CD8-positive, alpha-beta T cell (primary cell): ENCODE measurements at places on chromosomes 6 and 20.

- no peak for DNase-seq
These were observed 59.7 kb downstream of the GPX5 start for GRCh38 chr6:28585335-28585734.

DNA sequence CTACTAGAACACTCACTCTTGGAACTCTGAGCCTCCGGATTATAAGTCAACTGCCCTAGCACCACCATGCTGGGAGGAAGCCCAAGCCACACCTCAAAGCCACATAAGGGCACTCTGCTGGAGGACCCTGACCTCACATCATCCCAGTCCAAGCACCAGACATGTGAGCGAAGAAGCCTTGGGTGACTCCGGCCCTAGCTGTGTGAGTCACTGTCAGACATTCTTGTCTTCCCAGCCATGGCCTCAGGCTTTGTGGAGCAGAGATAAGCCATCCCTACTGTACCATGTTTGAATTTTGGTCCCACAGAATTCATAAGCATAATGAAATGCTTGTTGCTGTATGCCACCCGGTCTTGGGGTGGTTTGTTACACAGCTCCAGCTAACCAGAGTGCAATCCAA, 247.7 kb downstream of the SOD2 start:
- no peak for DNase-seq

GRCh38 chr6:133431031-133431430, 189.9 kb downstream of the EYA4 start:
- DNase-seq, result no peak

GRCh38 chr20:17228624-17229061, 1.8 kb downstream of the PCSK2 start:
- DNase-seq, result no peak

- no peak for DNase-seq
These were observed 4.9 kb downstream of the MTCL3 start for GRCh38 chr6:127514179-127514772.

DNA sequence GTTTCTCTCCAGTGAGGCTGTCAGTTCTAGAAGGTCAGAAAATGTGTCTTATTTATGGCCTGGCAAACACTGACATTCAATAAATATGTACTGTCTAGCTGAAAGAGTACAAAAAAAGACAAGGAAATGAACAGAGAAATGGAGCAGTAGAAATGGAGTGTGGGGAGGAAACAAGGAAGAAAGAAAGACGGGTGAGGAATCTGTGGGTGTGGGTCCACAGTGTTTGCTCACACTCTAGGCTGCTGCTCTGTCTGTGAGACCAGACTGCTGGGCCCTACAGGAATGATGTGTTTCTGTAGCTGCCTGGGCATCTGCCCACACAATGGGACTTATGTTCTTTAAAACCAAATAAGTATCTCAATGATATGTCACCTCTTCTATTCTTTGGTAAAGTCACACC, 114.2 kb downstream of the MOXD1 start:
- DNase-seq, result no peak

GRCh38 chr20:922781-923180, 6.6 kb upstream of the ANGPT4 start:
- DNase-seq, result no peak

- DNase-seq, result no peak
These were observed 45.7 kb upstream of the MCUR1 start for GRCh38 chr6:13859871-13860555.

DNA sequence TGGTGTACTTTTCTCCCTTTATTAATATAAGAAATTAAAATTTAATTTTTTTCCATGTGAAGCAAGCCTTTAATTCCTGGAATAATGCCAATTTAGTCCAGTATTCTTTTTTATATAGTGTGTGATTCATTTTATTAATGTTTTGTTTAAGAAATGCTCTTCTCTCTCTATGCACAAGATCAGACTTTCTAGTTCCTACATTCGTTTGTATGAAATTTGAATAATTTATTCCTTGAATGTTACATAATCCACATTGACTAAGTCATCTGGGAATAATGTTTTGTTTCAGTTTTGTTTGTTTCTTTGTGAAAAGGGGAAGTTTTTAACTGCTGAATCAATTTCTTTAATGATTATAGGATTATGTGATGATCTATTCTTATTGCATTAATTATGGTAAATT, 181.4 kb upstream of the ID4 start:
- DNase-seq, result no peak

GRCh38 chr6:39902786-39903465, 31.3 kb downstream of the MOCS1 start:
- no peak for DNase-seq

GRCh38 chr6:44735630-44735963, 348.1 kb downstream of the CDC5L start:
- DNase-seq, result no peak

- no peak for DNase-seq
These were observed 11.2 kb downstream of the PCIF1 start for GRCh38 chr20:45945678-45946148.

DNA sequence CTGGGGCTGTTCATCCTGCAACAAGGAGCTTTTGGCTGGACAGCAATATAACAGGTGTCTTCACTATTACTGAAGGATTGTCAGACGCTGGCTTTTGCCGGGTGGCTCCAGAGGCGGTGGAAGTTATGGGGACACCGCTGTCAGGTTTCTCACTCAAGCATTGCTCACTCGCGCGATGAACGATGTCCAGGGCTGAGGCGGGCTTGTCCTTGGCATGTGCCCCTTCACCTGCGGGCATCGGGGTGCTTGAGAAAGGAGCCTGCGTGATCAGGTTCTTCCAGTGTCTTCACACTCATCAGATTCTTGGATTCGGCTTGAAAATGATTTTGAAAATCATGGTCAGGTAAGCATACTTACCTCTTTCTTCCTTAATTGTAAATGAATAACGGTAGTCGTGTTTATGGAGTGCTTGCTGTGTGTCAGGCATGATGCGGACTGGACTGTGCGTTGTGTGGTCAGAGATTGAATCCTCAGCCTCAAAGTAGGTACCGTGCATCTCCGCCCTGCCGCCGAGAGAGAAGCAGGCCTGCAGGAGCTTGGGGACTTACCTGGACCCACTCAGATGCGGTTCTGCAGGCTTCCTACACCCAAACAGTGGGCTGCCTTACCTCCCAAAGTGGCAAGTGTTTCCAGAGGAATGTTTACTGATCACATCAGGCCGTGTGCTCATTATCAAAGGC, 18.3 kb upstream of the PYGB start:
- no peak for DNase-seq

DNA sequence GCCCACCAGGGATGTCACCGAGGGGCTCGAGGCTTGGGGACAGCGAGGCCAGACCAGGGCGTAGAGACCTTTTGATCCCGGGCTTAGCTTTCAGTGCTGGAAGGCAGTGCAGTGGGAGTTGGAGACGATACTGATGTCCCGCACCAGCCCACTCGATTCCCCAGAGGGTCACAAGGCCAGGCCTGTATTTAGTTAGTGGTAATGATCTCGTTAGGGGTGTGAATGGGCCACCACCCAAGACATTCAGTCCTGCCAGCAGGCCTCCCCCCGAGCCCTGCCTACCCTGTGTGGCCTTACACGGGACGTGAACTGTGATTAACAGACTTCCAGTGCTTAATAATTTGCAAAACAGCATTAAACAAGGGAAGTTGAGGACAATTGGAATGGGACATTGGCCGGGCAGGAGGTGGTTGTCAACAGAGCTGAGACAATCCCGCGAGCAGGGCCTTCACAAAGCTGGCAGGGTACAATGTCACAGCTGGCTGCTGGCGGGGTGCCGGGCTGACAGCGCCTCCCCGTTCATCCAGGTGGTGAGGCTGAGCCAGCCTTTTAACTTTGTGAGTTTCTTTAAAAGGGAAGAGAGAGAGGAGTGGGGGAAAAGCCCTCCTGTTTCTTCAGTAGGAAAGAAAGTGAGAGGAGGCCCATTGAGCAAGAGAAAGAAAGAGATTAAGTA, 175.3 kb upstream of the RALGAPA2 start:
- no peak for DNase-seq

- DNase-seq, result peak; percentile 7
These were observed 83.3 kb downstream of the SYCP2 start for GRCh38 chr20:59850018-59850641.

DNA sequence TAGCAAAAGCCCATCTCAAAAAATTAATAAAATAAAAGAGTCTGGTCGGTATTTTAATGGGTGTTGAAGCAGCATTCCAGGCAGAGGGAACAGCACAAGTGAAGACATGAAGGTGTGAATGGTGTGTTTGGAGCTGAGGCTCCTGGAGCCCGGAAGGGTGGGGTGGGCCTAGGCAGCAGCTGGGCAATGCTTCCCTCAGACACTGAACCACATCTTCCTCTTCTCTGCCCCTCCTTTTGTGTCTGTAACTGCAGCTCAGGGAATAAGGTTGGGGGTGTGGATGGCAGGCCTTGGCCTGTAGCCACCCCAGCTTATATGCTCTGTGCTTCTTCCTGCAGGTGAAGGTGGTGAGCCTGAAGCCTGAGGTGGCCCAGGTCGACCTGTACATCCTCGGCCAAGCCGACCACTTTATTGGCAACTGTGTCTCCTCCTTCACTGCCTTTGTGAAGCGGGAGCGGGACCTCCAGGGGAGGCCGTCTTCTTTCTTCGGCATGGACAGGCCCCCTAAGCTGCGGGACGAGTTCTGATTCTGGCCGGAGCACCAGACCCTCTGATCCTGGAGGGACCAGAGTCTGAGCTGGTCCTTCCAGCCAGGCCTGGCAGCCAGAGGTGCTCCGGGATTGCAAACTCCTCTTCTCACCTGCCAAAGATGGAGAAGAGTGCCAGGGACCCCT, 26.6 kb downstream of the POFUT1 start:
- no peak for DNase-seq

DNA sequence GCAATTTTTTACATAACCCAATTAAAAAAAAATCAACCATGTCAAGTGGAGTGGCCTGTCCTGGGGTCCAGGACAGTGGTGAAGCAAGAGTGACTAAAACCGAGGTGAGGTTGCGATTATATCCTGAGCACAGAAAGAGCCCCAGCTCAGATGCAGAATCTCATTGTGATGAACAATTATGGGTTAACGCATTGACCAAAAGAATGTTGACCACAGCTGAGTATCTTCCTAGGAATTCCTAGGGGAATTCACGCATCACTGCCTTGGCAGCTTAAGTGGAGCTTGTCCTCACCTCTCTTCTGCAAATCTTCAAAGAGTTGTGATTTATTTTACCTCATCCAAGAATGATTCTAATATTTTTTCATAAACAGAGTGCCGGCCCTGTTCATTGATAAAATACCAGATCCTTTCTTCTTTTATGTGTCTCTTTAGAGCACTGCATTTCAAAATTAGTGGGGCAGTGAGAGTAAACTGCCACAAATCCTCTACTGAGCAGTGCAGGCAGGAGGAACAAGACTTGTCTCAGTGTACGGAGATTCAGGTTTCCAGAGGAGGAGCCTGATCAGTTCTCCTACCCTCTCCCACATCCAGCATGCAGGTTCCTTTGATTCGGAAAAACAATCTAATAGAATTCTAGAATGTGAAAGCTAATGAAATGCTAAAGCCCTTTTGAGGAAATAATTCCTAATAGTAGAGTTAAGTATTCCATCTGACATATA, 60.1 kb upstream of the ZNF184 start:
- DNase-seq, result no peak
